Stimulated activated CD4-positive, alpha-beta T cell treated with anti-CD3 and anti-CD28 coated beads, Interleukin-12 subunit alpha, Interleukin-12 subunit beta, amount 100 ng/mL, for 24 hours (primary cell): ENCODE measurements at places on chromosomes 2 and 18.
A peak's percentile ranks its signal among the peaks of the same experiment; 100 is the strongest.

DNA sequence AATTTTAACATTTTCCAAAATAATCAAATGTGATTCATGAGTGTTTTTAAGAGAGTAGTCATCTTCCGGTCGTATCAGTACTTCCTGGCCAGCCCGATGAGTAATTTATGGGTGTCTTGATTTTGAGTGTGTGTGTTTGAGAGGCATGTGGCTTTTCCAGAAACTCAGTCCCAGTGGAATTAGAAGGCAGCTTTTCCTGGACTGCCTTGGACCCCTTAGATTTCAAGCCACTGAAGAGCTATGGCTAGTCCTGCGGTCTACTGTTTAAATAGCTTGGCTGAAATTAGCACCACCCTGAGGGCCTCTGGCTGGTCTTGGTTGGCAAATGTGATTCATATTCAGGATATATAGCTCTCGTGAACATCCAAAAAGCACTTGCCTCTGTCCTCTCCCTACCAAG lies 59.4 kb downstream of the HK2 start:
- no peak for DNase-seq

GRCh38 chr2:225334514-225334913 lies 65.0 kb upstream of the NYAP2 start:
- no peak for DNase-seq

GRCh38 chr18:54967786-54968185 lies 8.5 kb upstream of the CCDC68 start:
- no peak for DNase-seq

- no peak for DNase-seq
Observed at GRCh38 chr2:71669058-71669456, 215.7 kb downstream of the DYSF start.

DNA sequence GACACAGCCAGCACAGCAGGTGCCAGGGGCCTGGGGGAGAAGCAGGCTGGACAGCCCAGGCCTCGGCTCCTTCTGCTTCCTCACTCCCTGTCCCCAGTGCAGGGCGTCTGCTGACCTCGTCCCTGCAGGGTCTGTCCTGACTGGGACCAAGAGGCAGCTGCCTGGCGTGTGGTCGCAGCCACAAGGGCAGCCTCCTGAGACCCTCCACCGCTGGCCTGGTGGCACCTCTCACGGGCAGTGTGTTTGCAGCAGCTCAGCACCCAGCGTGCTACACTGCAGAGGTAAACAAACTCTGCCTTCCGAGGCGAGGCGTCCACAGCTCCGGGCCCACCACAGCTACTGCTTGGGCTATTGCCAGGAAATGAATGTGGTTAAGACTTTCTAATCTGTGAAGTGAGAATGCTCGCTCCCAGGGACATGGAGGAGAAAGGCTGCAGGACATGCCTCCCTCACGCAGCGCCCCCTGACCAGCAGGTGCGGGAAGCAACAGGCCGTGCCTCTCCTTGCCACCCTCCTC lies 46.1 kb upstream of the HPCAL1 start:
- no peak for DNase-seq

- no peak for DNase-seq
Observed at GRCh38 chr2:238441262-238442114, 14.8 kb downstream of the ASB1 start.

DNA sequence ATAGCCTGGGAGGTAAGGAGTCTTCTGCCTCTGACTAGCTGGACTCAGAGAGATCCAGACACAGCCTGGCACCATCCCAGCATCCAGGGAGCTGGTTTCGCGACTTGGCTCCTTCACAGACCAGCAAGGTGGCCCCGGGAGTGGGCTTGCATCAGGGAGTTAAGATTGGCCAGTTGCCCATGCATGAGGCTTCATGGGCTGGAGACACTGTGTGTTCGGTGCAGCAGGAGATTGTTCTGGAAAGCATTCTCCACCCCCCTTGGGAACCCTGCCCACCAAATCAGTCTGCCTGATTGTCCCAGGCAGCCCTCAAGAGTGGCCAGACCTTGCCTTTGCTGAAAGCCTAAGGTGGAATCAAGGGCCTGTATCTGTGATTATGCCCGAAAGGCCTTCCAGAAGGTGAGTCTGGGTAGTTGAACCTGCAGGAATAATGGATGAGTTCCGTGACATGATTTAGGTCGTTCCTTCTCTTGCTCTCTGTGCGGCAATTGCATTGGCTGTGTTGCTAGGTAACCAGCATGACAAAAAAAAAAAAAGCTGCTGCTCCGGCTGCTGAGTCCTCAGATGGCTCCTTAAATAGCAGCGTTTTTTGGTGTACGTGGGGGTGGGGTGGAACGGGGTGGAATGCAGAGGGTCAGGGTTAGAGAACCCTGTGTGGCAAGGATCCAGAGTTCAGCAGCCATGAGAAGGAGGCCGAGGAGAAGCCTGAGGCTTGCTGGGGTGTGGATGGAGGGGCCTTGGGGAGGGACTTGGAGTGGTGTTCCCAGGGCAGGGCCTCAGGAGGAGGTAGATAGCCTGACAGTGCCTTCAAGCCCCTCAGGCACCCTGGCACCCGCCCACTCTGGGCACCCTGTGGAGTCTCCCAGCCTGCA lies 93.0 kb upstream of the MCFD2 start:
- no peak for DNase-seq

- no peak for DNase-seq
Observed at GRCh38 chr18:35089891-35090550, 48.8 kb downstream of the MAPRE2 start.

GRCh38 chr2:287911-288757 lies at the start of gene ALKAL2:
Gene ALKAL2, minus strand, starts transcription at chr2:288091. Its CDS starts 256 bp downstream, at chr2:287835.
- no peak for DNase-seq

GRCh38 chr2:230870544-230871360 lies 6.0 kb downstream of the ITM2C start:
- DNase-seq: no peak

- no peak for DNase-seq
Observed at GRCh38 chr2:118738524-118739308, 108.7 kb downstream of the EN1 start.

DNA sequence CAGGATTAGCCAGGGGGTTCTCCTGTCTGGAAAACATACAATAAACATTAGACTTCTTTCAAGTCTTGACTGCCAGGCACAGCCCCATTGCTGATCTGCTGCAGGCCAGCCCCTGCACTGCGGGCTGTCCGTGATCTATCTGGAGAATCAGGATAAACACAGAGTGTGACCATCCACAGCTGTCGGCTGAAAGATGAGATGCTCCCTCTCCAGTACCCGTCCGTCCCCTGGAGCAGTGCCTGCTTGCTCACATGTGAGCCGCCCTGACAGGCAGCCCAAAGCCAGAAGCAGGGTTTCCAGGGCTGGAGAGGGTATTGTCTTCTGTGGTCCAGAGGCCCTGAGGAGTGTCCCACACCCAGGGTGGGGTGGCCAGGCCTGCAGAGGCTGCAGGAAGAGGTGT lies 46.1 kb upstream of the FOSL2 start:
- no peak for DNase-seq

- DNase-seq: no peak
Observed at GRCh38 chr2:213229814-213230213, 54.5 kb upstream of the SPAG16 start.

DNA sequence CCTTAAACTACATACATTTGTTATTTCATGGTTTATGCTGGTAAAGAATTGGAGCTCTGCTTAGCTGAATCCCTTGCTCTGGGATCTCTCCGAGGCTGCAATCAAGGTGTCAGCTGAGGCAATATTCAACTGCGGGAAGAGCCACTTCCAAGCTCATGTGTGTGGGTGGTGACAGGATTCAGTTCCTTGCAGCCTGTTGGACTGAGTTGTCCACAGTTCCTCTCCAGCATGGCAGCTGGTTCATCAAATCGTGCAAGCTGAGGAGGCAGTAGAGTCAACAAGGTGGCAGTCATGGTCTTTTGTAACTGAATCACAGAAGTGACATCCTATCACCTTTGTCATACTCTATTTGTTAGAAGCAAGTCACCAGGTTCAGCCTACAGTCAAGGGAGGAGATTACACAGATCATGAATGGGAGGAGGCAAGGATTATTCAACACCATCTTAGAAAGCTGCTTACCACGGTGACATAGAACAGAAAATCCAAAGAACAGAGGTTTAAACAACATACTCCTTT lies 56.9 kb downstream of the CTIF start:
- no peak for DNase-seq

DNA sequence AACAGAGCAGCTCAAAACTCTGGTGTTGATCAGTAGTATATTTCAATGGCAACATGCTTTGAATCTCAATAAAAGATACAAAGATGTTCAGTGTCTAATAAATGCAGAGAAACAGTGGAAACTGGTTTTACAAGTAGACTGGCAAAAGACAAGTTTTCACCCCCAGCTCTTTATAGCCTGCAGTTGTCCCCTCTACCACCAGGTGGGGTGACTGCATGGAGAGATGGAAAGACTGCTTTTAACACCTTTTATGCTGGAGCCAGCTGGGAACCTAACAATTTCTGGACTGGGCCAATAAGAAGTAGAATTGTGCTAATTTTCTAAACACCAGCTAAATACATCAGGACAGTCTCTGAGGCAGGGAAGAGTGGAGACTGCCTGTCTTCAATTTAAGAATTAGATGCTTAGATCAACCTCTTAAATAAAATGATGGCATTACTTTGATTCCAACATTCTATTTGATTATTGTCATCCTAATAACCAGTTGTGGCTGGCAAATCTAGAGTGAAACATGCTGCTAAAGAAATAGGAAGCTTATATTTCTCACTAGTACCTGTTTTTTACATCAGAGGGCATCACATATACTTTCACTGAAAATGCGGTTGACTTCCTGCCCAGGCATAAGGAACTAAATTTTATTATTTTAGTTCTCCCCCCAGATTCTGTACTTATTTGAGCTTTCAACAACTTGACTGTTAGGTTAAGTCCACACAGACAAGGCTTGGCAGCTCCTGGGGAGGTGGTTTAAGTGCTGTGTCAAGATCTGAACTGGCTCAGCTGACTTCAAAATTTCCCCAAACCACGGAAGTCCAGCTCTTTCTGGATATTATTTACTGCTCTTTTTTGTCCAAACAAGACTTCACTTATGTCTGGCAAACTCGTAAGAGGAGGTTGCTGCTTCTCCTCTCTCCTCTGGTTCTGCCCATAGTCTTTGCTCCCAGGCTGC lies 140.5 kb downstream of the TPGS2 start:
- peak; percentile 52 for DNase-seq

DNA sequence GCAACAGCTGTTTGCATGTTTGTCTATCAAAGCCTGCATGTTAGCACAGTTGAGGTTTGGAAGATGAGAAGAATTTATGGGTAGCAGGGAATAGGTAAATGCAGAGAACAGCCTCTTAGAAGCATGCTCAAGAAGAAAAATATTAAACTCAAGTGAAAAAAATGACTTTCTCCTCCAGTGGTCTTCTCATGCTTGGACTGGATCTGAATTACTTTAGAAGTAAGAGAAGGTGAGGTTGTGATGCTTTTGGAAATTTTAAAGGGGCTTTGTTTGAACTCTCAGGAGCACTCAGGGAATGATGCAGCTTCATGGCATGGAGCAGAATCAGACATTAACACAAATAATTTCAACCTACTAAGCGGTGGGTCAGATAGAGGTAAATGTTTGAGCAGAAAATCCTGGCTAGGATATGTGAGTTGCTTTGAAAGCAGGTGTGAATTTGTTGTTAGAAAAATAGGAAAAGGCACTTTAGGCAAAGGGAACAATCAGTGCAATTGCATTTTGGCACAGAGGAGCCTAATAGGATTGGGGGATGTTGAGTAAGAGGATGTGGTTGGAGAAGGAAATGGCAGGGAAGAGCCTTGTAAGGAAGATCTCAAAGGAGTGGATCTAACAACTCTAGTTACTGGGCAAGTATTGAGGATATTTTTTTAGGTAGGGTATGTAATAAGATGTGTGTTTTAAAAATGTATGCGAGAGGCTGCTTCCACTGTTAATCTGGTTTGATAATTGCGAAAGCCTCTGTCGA lies 76.3 kb downstream of the DDX1 start:
- DNase-seq: no peak

DNA sequence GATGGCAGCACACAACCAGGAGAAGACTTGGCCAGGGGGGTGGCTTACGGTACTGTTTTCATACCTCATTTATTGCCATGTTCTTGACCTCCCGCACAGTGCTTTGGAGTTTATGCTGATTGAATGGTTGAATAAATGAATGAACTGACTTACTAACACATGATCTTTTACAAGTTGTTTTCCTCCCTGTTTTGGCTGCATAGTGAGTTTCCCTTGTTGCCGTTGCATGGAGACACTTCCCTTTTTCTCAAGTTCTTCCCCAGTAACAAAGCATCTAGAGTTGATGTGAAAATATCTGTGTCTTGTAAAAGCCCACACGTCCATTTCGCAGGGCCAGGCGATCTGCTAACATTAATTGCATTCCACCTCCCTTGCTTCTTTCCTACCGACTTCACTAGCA lies 35.7 kb upstream of the RAB1A start:
- DNase-seq: no peak

GRCh38 chr18:13147130-13147529 lies 71.4 kb upstream of the LDLRAD4 start:
- no peak for DNase-seq

DNA sequence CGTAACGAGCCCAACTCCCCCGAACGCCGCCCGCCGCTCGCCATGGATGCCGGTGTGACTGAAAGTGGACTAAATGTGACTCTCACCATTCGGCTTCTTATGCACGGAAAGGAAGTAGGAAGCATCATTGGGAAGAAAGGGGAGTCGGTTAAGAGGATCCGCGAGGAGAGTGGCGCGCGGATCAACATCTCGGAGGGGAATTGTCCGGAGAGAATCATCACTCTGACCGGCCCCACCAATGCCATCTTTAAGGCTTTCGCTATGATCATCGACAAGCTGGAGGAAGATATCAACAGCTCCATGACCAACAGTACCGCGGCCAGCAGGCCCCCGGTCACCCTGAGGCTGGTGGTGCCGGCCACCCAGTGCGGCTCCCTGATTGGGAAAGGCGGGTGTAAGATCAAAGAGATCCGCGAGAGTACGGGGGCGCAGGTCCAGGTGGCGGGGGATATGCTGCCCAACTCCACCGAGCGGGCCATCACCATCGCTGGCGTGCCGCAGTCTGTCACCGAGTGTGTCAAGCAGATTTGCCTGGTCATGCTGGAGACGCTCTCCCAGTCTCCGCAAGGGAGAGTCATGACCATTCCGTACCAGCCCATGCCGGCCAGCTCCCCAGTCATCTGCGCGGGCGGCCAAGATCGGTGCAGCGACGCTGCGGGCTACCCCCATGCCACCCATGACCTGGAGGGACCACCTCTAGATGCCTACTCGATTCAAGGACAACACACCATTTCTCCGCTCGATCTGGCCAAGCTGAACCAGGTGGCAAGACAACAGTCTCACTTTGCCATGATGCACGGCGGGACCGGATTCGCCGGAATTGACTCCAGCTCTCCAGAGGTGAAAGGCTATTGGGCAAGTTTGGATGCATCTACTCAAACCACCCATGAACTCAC lies 673 bp downstream of the PCBP1 start:
- DNase-seq: peak; percentile 38

GRCh38 chr2:47265158-47265557 lies 110.0 kb upstream of the STPG4 start:
- no peak for DNase-seq
